ENCODE measurements at places on chromosomes 12 and 14.
A peak's percentile ranks its signal among the peaks of the same experiment; 100 is the strongest.

GRCh38 chr14:91968280-91968679 is 20.8 kb upstream of the FBLN5 start:
- peak; percentile 15 for DNase-seq

DNA sequence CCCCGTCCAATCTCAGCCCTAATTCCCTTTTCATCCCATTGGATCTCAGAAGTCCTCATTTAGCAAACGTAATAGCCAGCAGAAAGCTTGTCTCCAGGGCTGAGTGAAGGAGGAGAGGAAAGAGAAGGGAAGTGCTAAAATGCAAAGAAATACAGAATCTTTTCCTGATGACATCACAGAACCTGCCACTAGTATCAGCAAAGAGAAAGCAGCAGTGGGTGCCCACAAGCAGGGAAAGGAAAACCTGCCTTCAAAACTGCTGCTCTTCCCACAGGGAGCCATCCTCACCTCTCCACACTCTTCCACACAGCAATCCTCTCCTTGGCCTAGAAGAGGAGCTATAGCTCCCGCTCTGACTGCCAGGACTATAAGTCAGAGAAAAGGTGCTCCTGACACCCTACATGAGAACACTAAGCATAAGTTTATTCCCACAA is 11.3 kb downstream of the MED13L start:
- DNase-seq: no peak

- no peak for DNase-seq
Measured at GRCh38 chr12:111330800-111331752, 37.8 kb downstream of the PHETA1 start.

- no peak for DNase-seq
Measured at GRCh38 chr12:124746649-124747425, 116.8 kb downstream of the SCARB1 start.

- DNase-seq: no peak
Measured at GRCh38 chr12:51932218-51933076, 19.1 kb upstream of the ACVR1B start.

DNA sequence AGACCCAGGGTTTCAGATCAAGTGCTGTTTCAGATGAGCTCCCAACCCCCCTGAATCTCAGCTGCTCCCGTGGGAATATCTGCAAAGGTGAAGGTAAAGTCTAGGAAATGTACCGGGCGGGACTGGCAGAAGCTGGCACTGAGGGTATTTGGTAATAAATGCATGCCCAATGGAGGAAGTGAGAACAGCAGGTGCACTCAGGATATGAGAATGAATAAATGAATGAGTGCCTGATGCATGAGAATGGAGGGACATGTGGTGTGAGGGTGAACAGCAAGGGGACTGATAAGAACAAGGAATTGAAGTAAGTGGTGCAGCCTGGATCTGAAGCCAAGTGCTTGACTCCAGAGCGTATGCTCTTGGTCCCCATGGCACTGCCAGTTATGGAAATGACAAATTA is 11.6 kb downstream of the RAPGEF3 start:
- no peak for DNase-seq

DNA sequence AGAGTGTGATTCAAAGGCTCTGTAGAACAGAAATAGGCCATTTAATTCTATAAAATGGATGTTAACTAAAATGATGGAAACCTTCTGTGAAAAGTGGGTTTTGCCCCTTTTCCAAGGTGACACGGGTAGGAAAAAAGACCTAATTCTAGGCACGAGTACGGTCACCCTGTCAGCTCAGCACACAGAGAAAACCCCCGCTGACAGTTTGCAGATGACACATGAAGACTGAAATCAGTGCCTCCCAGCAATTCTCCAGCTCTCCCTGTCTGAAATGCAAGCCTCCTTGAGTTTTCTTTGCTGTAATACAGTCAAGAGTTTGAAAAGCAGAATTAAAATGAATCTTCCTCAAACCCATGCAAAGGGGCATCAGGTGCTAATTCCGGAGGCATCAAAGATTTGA is 230.0 kb downstream of the TMEM132D start:
- no peak for DNase-seq

GRCh38 chr14:65425885-65426284 is 13.4 kb downstream of the FUT8 start:
- no peak for DNase-seq

DNA sequence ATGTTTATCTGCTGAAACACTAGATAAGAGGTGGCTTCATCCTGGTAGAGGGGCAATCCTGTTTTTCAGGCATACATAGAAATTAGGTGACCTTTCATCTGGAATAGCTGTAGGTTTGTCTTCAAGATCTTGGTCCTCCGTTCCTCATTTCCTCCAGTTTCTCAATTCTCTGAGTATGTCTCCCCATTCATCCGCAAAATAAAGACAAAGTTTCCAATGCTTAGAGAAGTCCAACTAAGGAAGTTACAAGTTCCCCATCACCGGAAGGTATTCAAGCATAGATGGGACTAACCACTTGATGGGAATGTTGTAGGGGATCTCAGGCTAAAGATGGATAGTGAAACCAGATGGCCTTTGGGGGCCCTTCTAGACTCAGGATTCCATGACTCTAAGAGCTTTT is 34.3 kb downstream of the ERG28 start:
- no peak for DNase-seq

GRCh38 chr12:28879379-28879778 is 269.7 kb upstream of the FAR2 start:
- no peak for DNase-seq

- peak; percentile 71 for DNase-seq
Measured at GRCh38 chr12:685388-685787, 22.1 kb upstream of the NINJ2 start.

All from activated effector memory CD4-positive, alpha-beta T cell treated with Interleukin-2 at 50 U/mL for 16 hours (primary cell).